ENCODE measurements at places on chromosomes 6 and 20.

- DNase-seq, result peak; percentile 59
Observed at GRCh38 chr20:20369250-20370093, 1.6 kb downstream of the INSM1 start.

DNA sequence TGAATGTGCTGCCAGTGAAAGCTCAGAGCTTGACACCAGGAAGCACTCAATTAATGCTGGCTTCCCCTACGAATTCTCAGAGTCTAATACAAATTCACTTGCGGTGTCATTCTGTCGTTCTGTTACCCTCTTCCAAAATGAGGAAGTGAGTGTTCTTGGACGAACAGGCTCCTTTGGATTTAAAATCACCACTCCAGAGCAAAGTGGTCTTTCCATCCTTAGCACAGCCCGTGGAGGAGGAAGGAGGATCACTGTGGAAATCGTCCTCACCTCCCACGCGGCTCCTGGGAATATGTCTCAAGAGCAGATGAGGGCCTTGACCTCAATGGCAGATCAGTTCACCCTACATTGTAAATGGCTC is 41.7 kb downstream of the RIOK1 start:
- no peak for DNase-seq

DNA sequence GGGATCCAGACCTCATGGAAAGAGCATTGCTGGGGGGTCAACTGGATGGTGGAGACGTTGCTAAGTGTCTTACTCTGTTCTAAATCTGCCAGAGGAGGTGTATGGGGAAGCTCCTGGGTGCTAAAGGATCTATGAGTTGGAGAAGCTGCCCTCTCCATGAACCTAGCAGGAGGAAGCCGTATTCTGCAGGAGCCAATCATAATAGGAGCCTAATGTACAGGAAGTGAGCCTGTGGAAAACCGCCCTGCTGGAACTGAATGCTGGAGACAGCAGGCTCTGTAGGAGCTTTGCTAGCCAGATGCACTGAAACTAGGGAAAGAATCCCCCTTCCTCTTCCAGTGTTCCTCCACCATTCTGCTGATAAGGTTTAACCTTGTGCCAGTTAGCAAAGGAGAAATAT is 10.9 kb downstream of the CASP8AP2 start:
- DNase-seq, result no peak

DNA sequence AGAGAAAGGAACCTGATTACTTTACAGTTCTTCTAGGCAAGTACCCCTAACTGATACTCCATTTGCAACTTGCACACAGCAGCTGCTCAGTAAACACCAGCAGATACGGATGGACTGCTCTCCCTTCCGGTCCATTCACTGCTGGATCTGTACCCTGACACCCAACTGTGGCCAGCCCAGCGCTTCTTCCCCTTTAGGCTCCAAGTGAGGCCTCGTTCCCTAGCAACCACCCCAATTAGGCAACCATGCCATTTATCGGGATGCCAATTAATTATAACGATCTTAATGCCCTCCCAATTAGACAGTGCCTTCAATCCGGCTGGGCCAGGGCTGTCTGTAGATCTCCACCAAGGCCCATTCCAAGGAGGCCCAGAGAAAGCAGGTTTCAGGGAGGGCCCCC is 3.2 kb downstream of the SULF2 start:
- DNase-seq, result no peak

DNA sequence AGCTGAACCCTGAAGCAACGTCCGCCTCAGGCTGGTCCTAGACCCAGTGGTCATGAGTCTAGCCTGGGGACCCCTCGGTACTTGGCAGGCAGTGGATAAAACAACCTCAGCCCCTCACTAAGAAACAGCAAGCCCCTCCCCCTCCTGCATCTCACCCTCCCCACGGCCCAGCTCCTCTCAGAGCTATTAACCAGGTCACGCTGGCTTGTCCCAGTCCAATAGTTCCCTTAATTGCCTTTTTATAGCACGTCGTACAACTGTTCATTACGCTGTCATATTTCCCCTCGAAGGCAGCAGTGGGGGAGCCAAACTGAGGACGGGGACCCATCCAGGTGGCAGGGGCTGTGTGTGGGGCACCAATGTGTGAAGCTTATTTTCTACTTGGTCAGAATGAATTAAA is 8.6 kb upstream of the SLC32A1 start:
- DNase-seq, result no peak
